ENCODE measurements at places on chromosomes 6 and 20. TPM values are rescaled to one million over a fixed set of nuclear protein-coding genes. Genes with fewer than 3 reads are reported as not detected.

- DNase-seq: no peak
Measured at GRCh38 chr20:2542361-2542760, 6.0 kb downstream of the TMC2 start.

DNA sequence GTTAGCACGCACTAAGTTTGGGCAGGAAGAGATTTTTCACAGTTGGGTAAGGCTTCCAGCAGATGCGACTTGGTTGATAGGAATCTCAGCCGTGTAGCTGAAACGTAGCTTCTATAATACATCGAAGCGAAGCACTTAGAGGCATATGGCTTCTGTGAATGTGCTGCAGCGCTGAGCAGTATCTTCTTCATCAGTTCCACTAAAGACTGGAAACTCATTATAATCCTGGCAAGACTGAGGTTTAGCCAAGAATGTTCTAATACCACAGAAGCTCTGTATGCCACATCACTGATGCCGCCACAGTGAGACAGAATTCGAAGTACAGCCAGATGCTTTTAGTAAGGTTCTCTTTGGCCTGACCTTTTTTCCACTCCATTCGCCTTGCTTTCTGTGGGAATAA, 680.2 kb upstream of the AGPAT4 start:
- DNase-seq: no peak

DNA sequence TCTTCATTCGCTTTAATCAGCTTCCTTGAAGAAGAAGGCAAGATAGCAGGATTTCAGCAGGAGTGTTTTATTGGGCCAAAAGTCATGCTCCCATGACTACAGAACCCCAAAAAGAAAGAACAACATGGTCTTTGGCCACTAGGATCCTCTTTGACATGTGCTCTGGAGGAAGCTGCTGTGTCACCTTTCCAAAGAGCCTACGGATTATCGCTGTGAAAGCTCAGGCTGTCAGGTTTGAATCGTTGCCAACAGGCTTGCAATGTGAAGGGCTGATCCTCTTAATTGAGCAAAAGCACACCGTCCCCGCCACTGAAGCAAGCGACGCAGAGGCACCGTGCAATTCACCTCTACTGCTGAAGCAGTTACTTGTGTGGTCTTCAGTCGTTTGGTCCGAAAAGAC, 29.0 kb downstream of the MYLIP start:
- DNase-seq: no peak

GRCh38 chr20:50635676-50636600, 55.4 kb downstream of the RIPOR3 start:
- DNase-seq: no peak

- no peak for DNase-seq
Measured at GRCh38 chr6:139778688-139779087, 404.2 kb upstream of the CITED2 start.

DNA sequence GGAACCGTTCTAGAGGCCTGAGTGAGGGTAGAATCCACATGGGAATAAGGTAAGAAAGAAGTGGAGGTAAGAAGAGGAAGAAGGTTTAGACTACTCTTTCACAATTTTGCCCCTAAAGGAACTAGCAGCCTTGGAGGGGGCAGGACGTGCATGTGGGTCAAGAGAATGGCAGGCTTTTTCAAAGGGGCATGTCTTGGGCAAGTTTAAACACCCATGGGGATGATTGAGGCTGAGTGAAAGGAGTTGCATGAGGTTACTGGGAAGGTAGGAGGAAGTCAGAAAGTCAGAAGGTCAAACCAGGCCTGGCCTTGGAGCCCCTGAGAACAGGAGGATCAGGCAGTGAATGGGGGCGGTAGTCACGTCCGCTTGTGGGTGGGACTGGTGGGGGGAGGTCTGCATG, 10.2 kb downstream of the ADA start:
- DNase-seq: no peak

GRCh38 chr6:40148882-40149573, 214.8 kb upstream of the MOCS1 start:
- DNase-seq: no peak

GRCh38 chr6:134888316-134888715, 61.6 kb downstream of the ALDH8A1 start:
- DNase-seq: no peak

DNA sequence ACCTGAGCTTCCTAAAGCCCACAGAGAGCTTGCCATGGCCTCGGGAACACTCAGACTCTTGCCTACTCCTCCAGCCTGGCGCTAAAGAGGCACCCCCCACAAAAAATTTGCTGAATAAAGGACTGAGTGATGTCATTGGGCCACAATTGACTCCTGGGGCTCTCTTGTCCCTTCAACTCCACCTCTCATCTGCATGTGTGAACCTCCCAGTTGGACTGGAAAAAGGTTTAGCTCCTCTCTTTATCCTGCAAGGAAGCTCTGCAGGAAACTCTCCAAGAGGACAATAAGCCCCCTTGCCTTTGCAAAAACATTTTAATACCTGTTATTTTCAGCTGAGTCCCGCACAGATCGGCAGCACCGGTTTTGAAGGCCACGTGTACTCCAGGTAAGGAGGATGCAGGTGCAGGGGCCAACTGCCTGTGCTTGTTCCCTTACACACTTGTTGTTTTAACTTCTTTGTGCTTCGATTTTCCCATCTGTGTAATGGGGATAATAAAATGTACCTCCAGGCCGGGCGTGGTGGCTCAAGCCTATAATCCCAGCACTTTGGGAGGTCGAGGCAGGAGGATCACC, 107.3 kb downstream of the TFAP2C start:
- DNase-seq: no peak

- no peak for DNase-seq
Measured at GRCh38 chr6:129615020-129615419, 95.0 kb downstream of the ARHGAP18 start.

DNA sequence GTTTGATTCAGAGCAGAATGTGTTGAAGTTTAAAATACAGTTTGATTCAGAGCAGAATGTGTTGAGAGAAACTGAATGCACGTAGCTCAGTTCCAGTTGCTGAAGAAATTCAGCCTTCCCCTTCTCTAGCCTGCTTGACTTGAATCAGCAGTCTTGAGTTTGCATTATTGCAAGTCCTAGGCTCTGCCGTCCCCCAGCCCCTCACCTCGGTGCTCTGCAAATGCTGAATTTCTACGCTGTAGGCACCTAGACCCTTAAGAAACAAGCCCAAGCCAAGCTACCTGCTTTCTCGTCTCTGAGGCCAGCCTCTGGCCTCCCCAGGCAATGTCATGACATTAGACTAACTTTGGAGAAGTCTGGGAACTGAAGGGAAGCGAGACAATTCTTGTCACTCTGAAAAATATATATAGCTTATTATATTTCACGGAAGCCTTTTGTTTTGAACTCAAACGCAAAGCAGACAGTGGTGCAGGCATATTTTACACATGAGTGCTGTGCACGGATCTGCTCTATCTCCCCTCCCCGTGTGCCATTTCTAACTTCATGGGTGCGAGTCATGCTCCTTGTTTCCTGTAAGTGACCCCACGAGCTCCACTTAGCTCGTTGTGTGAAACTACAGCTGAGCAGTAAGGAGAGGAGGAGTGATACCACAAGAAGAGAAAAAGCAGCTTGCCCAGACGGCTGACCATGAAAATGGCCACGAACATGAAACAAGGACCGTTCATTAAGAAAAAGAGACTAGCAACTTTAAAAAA, 71.4 kb upstream of the DUSP22 start:
- no peak for DNase-seq

- DNase-seq: no peak
Measured at GRCh38 chr20:63648895-63649589, 4.2 kb downstream of the STMN3 start.

GRCh38 chr6:99603421-99604165, 3.0 kb upstream of the PRDM13 start:
- no peak for DNase-seq

DNA sequence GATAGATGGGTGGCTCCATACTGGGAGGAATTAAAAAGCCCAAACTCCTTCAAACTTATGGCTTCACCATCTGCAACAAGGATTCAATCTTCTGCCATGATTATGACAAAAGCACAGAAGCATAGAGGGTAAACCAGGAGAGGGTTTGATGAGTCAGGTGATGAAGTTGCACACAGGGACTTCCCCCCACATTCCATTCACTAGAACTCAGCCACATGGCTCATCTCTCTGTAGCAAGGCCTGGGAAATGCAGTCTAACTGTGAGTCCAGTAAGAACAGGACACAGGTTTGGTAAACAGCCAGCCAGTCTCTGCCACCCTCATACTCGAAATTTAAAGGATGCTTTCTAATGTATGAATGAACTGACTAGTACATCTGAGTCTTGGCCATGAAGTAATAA, 142.9 kb downstream of the HIVEP2 start:
- DNase-seq: peak; percentile 96

The PRKN gene
- 1.6 TPM for total RNA-seq

The RCAN2 gene
- 6.2 TPM for total RNA-seq

The CYP24A1 gene
- total RNA-seq: 0.04 TPM

The UQCC2 gene
- total RNA-seq: 38.4 TPM

The COL11A2 gene
- 0.38 TPM for total RNA-seq

The BMP6 gene
- total RNA-seq: 0.89 TPM
